ENCODE measurements at places on chromosomes 7 and 10.

- no peak for DNase-seq
These were observed 696.3 kb upstream of the GALNT17 start for GRCh38 chr7:70435634-70436033.

GRCh38 chr7:141231018-141231792 lies 157.3 kb downstream of the TMEM178B start:
- DNase-seq: peak; percentile 62

- no peak for DNase-seq
These were observed 35.5 kb downstream of the ADGRA1 start for GRCh38 chr10:133123050-133123745.

DNA sequence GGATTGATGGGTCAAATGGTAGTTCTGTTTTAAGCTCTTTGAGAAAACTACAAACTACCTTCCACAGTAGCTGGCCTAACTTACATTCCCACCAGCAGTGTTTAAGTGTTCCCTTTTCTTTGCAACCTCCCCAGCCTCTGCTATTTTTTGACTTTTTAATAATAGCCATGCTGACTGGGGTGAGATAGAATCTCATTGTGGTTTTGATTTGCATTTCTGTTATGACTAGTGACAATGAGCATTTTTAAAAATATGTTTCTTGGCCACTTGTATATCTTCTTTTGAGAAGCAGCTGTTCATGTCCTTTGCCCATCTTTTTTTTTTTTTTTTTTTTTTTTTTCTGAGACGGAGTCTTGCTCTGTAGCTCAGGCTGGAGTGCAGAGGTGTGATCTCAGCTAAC lies 155.2 kb upstream of the BMPER start:
- peak; percentile 31 for DNase-seq

GRCh38 chr10:90288391-90288933 lies 569.4 kb downstream of the HTR7 start:
- peak; percentile 74 for DNase-seq

DNA sequence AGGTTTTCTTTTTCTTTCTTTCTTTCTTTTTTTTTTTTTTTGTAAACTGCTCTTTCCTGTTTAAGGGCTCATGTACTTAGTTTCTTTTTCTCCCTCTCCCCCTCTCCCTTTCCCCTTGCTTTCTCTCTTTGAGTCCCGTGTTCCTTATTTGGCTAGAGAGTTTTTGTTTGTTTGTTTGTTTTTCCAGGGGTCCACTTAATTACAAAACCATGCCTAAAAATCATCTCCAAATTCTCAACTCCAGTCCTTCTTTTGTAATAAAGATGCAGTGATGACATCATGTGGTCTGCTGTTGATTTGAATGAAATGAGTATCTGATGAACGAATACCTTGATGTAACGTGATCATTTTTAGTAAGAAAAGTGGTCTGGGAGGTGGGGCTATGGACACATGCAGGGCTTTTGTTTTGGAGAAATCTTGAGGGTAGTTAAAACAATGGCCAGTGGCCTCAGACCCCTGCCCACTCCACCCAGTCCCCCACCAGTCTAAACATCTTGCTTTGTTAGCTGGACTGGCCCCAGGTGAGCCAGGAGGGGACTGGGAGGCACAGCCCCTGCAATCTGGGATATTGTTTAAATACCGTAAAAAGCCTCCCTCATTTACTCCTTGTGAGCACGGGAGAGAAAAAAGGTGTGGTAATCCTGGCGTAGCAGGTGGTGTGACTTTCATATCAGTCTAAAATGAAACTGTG lies 165.7 kb downstream of the LRMDA start:
- no peak for DNase-seq

DNA sequence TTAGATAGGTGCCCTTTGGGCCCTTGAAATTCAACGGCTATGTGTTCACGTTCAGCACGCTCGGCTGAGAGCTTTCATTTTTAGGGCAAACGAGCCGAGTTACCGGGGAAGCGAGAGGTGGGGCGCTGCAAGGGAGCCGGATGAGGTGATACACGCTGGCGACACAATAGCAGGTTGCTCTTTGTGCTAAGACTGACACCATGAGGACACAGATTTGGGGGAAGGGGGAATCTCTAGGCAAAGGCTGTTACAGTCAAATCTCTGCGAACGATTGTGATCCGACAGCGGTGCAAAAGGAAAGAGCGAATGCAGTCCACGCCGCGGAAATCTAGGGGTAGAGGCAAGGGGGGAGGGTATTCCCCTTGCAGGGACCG lies 667 bp downstream of the KLLN start:
- DNase-seq: no peak

- no peak for DNase-seq
These were observed 59.2 kb downstream of the DENND2A start for GRCh38 chr7:140581411-140581810.

DNA sequence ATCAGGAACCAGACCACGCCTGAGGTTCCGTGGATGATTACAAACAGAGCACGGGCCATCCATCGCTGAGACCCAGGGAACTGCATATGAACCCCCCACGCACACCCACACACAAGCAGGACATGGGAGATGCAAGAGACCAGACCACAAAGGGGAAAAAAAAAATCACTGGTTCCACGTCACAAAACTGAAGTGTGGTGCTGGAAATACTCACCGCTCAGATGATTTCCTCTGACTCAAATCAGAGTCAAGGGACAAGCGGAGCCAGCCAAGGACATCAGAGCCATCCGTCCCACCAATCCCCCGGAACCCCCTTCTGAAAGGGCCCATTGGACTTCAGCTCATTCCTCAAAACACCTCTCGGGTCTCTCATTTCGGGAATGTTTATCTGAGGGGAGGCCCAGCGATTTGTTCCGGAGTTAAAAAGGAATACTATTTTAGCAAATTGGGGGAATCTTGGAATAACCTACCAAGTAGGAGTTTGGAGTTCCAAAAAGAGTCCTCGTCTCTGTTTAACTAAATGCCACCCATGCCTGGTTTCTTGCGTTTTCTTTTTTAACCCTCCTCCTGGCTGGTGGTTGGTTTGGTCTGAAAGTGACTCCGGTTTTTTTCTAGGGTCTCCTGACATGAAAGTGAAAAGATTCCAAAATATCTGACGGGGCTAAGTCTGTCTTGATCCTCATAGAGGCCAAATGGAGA lies 15.0 kb downstream of the SNX8 start:
- peak; percentile 78 for DNase-seq

GRCh38 chr10:101146392-101147251 lies 15.5 kb downstream of the TLX1 start:
- no peak for DNase-seq

DNA sequence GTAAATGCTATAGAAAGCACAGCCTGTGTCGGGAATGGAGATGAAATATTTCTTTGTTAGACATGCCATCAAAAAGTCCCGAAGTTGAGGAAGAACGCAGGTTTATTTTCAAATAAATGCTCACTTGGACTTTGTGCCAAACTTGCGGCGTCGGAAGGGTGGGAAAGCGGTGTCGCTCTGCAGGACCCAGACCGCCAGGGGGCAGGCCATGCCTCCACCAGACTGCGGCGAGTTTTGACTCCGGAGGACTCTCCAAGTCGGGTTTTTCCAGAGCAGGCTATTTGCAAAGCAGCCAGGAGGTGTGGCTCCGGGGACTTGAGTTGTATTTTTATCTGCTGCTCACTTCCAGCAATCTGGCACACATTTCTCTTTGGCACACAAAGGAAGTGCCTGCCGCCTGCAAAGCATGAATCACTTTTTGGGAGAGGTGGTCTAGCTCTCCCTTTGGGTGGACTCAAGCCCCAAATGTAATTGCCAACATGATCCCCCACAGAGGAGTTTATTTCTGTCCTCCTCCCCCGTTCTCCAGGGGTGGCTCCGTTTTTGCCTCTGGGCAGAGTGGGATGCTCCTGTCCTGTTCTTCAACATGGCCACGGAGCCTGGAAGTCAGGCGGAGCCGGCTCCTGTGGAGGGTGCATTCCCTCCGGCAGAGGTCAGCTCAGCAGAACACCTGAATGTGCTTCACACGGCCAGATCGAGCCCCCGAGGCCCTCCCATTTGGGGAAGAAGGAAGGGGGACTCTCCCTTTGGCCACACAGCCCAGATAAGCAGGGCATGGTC lies 82.3 kb upstream of the GPR26 start:
- peak; percentile 41 for DNase-seq

- DNase-seq: no peak
These were observed 14.3 kb downstream of the PRTFDC1 start for GRCh38 chr10:24938076-24938475.

Measured in astrocyte of the spinal cord (primary cell).